GM12891 (cell line): ENCODE measurements at places on chromosomes 3 and 15.
A peak's percentile ranks its signal among the peaks of the same experiment; 100 is the strongest.

DNA sequence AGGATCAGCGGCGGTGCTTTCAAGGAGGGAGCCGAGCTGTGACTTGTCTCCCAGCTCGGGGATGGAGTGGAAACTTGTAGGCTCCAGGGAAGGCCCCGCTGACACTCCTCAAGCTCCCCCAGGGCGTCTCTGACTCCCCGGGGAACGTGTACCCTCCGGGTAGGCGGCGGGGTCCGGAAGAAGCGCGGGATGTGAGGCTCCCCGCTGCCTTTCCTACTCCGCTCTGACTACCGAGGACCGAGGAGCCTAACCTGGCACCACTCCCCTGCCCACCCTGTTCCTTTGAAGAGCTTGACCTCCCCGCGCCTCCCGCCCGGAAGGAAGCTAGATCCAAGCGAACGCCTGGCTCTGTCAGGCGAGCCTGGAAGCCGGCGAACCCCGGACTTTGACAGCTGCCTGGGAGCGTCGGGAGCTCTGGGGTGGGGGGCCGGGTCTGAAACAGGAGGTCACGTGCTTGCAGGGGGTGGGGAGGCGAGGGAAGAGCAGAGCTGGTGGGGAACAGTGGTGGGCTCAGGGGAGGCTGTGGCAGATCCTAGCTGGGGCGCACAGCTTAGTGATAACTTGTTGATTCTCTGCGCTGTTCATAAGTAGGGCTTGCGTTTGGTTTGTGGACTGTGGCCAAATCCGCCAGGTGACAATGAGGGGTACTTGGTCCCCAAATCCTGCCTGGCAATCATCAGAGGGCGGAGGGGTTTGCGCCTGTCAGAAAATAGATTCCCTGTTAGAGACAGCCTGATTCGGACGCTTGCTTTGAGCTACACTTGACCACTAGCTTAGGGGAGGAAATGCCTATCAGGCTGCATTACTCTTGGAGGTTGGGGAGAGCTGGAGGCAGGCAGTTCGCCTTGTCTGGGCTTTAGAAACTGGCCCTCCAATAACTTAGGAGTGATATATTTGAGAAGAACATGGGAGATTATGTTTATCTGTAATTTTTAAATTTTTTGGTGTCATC is 1.2 kb downstream of the CLSTN2 start:
- peak; percentile 21 for DNase-seq

DNA sequence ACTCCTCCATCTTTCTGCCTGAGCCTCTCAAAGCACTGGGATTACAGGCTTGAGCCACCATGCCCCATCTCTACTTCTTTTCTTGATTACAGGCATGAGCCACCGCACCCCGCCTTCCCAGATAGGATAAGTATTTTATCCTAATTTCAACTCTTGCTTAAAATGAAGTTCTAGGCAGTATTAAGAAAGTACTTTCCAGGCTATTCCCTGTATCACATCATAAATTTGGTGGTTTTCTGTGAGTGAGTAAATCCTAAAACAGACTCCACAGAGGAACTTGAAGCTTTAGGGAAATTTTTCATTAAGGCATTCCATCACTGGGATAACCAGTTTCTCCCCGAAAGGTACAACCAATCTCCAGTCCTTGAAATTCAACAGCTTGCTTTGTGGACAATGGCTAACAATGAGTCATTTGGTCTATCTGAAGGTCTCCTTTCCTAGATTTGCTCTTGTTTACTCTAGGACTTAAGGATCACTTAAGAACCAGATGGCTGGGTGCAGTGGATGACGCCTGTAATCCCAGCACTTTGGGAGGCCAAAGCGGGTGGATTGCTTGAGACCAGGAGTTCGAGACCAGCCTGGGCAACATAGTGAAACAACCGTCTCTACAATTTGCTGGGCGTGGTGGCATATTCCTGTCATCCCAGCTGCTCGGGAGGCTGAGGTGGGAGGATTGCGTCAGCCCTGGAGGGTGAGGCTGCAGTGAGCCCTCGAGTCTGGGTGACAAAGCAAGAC is 49.7 kb upstream of the SKIL start:
- DNase-seq: no peak

- no peak for DNase-seq
Observed at GRCh38 chr3:169966951-169967915, 626 bp downstream of the SEC62 start.

DNA sequence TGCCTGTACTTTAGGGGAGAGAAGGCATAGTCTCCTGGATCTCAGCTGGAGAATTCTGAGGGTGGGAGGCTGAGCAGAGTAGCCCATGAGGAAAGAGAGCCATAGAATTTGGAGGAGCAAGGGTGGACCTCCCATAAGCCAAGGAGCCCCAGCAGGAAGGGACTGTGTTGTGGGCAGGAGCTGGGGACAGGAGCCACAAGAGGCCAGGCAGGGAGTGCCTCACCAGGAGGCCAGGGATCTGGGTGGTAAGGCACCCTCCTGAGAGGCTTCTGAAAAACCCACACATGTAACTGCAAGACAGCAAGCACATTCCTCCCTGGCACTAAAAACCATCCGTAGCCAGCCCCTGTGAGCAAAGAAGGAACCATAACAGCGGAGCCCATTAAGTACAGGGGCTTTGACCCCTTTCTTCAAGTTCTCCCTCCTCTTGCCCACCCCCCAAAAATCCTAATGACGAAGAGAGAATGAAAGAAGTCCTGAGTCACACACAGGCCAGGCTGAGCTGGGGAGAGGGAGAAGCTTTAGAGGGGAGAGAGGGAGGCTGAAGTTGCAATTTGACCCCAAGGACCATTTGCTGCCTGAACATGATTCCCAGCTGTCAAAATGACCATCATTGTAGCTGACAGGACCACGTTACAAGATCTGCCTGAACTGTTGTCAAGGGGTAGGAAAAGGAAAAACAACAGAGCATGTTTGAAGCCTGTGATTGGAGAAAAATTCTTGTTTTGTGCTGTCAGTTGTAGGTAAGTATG is 82.6 kb downstream of the TRIM42 start:
- DNase-seq: no peak

DNA sequence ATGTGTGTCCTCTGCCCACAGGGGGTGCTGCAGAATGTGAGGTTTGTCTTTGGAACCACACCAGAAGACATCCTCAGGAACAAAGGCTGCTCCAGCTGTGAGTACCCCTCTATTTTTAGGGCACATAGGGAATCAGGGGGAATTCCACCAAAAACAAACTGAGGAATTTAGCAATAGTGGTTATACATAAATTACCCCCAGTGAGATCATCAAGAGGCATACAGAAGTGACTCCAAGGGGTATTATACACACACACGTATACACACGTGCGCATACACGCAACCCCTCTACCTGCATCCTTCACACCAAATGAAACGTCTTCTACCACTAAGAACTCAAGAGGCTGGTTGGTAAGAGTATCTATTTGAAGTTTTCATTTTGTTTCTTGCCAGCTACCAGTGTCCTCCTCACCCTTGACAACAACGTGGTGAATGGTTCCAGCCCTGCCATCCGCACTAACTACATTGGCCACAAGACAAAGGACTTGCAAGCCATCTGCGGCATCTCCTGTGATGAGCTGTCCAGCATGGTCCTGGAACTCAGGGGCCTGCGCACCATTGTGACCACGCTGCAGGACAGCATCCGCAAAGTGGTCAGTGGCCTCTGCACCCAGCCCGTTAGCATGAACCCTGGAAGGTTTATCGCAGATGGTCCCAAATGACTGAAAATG is 2.9 kb downstream of the THBS1 start:
- no peak for DNase-seq

- no peak for DNase-seq
Observed at GRCh38 chr3:13146643-13147143, 73.5 kb upstream of the IQSEC1 start.

DNA sequence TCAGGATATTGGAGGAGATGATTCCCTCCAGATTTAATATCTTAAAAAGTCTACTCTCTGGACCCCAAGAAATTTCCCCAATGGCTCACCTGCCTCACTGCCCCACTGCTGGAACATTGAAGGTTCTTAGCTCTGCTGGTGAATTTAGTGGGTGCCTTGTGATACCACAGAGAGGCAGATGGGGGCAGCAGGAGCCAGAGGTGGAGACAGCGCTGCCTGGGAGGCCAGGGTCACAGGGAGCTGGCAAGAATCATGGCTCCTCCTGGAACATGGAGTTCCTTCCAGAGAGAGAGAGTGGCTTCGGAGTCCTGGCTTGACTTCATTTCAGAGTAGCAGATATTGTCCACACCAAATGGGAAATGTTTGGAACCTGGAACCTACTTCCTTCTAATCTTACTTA is 263.5 kb upstream of the CFAP20DC start:
- peak; percentile 17 for DNase-seq

GRCh38 chr3:13825311-13825579 is 54.6 kb downstream of the WNT7A start:
- DNase-seq: no peak

DNA sequence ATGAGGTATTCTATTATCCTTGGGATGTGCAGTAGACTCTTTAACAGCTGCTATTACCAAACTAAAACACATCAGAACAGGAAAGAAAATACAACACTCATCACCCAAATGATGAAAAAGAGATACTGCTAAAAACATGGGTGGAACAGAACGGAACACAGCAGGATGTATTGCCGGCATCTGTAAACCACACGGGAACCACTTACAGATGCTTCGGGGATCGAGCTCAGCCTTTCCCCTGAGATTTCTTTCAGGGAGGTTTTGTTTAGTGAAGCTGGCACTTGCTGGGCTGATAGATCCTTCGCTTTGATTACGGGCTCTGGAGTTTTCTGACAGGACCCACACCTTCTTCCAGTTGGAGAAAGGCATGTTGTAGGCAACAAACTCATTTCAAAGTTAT is 182.3 kb upstream of the FAM3D start:
- no peak for DNase-seq

DNA sequence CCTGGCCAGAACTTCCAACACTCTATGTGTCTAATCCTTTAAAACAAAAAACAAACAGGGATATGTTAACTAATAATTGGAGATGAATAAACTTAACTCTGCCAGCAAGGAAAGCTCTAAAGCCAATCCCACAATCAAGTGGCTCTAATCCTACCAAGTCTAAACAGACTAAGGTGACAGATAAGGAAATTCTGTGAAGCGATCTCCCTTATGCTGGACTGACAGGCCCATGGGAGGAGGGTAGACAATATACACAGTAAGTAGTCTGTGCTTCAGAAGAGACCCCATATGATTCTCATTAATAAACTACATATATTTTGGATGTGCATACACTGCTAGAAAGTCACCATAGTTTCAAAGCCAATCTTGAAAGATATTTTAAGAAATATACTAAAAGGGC is 10.1 kb downstream of the VPS13C start:
- DNase-seq: no peak

- DNase-seq: no peak
Observed at GRCh38 chr3:191320316-191320715, 8.9 kb upstream of the CCDC50 start.

- no peak for DNase-seq
Observed at GRCh38 chr3:72147600-72147999, 362.7 kb upstream of the PROK2 start.

DNA sequence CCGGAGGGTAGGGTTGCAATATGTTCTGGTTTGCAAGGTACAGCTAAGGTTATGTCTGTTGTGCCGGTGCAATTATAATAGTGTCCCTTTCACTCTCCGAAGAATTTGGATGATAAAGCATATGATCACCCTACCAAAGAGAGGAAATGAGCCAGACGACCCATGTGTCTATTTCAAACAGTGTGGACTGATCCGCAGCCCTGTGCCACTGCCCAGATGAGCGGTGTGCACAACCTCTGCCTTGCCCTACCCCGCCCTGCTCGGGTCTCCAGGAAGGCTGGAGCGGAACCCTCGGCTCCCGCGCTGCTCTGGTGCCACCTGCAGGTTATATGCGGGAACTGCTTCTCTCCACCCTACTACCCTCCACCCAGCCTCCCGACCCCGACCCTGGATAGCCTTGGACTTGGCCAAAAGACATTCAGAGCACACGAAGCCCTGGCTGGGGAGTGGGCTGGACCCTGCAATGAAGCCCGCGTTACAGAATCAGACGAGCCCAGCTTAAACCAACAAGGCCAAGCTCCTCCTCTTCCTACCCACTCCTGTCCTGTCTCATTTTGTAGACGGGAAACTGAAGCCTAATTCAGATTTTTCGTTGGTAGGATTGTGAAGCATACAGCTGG is 68.4 kb upstream of the CHRNB4 start:
- peak; percentile 50 for DNase-seq

DNA sequence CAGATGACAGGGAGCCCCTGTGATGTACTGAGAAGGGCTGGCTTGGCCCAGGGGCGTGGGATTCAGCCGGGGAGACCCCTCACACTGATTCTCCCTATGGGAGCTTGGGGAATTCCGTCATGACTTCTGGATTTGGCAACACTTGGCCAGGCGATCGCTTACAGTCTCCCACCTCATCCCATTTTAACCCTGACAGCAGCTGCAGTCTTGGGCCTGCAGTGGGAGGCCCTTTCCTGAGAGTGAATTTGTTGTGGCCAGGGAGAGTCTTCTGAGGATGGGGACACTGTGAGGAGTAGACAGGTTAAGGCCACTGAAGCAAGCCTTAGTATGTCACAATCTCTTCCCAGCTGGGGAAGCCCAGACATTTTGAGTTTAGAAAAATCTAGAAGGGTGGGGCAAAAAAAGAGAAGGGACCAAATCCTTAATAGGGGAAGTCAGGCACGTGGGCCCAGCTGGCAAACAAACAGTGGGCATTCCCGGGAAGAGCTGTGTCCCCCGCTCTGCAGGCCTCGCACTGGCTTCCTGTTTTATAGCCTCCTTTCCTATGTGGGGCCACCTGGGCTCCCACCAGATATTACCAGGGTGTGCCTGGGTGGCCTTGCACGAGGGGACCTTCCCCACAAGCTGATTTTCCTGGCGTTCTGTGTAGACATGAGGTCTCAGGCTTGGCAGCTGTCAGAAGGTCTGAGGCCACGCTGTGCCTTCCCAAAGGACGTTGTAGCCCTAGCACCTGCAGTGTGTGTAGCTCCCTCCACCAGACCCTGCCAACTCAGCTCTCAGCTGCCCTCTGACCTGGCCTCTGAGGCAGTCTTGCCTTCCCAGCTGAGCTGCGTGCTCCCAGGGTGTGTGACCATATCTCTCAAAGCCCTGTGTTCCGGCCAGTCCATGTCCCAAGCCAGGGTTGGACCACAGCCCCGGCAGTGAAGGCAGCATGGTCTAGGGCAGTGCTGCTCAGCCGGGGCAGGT is 64.5 kb downstream of the FEM1B start:
- no peak for DNase-seq

DNA sequence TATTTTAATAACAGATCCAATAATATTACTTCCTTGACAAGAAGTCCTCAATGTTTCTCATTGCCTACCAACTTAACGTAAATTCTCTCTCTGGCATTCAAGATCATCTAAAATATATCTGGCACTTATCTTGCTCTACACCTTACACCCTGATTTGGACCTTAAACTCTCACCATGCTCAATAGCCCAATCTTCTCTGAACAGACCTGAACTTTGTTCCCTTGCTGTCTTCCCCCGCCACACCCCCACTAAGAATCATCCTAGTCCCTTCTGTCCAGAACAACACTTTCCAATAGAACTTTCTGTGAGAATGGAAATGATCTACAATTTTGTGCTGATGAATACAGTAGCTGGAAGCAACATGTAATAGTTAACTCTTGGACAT is 44.9 kb downstream of the P2RY1 start:
- DNase-seq: no peak

- DNase-seq: no peak
Observed at GRCh38 chr3:35664460-35664919, 25.2 kb downstream of the ARPP21 start.
